ENCODE measurements at places on chromosomes 13 and 19.

- DNase-seq: no peak
These were observed 856.7 kb upstream of the SLITRK1 start for GRCh38 chr13:84739021-84739420.

- DNase-seq: no peak
These were observed 5.5 kb upstream of the ADGRE5 start for GRCh38 chr19:14375582-14376291.

DNA sequence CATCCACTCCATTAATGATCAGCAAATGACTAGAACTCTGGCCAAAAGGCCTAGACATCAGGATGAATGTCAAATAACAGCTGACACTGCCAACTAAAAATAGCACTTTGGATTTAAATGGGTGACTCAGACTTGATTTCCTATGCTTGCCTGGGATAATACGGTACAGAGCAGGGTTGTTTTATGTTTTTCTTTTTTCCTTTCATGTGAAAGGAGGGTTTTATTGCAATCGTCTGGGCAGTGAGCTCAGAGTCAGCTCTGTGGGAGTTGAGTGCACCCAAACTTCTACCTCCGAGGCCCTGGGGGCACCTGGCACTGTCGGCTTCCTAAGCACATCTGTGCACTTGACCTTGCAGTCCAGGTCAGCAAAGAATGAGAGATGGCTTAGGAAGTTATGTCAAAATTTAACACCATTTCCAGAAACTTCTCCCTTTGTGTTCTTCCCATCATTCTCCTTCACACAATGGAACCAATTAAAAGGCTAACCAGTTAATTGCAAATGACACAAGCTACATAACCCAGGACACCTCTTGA lies 134.1 kb downstream of the LACC1 start:
- DNase-seq: no peak

DNA sequence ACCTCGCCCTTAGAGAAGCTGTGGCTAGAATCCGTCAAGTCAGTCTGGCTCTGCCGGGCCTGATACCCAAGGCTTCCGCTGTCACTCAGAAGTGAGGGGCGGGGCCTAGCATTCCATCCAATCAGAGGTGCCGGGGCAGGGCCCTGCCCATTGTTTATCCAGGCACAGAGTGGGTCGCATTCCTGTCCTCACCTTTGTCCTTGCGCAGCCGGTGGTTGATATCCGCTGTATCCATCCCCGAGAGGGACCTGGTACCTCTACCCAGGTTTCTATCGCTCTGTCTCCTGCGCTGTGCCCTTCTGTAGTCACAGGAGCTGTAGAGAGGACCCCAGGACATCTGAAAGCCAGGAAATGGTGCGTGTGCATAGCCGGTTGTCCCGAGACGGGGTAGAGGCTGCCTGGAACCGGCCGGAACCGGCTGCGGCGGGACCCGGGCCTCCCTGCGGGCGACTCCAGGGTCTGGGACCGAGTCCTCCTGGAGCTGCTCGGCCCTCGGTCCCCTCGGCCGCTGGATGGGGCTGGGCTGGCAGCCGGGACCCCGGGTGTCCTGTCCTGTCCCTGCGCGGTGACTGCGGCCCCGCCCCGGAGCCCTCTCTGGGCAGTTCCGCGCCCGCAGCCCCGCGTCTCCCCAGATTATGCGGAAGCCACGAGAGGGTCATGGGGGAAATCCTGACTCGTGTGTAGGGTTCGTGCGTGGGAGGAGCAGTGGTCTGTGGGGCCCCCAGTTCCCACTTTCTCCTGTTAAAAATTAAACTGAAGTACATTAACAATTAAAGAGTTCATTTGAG lies at the start of gene ZNF763:
Gene ZNF763, plus strand, starts transcription at position 183 of the 788 bp plus-strand sequence. Its CDS starts 169 bp downstream, at position 352.
- peak; percentile 92 for DNase-seq

- DNase-seq: peak; percentile 25
These were observed 15.2 kb upstream of the PPP1R12C start for GRCh38 chr19:55132453-55133129.

DNA sequence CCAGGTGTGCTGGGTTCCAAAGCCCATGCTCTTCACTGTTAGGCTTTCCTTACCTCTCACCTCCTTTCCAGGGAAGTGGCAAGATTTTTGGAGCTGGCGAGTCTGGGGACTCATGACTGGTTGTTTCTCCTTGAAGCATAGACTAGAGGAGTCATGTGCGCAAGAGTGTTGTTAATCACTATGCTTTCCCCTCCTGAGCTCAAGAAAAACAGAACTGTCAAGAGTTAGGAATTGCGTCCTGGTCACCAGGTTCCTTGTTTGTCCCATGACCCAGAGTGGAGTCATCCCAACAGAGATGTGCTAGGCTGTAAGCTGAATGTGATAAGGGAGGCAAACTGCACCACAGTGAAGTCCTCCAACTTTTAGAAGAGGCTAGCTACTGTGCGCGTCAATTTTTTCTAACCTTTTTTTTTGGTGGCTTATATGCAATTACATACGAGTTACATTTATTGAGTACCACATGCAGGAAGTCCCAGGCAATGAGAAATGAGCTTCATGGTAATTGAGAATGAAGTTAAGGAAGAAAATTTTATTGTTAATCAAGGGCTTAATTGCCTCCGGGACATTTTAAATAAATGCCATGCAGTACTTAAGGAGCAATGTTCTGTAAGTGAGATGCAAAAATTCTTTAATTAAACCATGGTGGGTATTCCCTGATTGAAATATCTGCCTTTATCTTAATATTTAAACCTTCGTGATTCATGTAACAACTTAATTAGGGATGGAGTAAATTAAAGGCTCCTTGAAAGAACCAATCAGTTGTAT lies 233.9 kb downstream of the ZIC5 start:
- no peak for DNase-seq

- DNase-seq: peak; percentile 52
These were observed 10.2 kb downstream of the OXGR1 start for GRCh38 chr13:96984051-96984508.

- no peak for DNase-seq
These were observed 1163.0 kb downstream of the DIAPH3 start for GRCh38 chr13:59000770-59001169.

DNA sequence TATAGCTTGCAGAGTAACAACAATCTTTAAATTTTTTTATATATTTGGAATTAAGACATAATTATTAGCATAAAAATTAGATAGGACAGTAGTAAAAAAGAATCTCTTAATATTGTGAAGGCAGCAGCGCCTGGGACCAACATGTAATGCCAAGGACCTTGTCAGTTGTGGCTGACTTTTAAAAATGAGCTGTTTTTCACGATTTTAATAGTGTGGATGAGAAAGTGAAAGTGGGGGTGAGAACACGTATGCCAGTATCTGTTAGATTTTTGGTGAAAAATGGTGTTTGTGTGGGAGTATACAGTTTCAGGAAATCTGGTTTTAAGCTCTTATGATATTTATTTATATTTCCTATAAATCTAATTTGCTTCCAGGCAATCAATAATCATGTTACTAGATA lies 125.2 kb downstream of the LMO7 start:
- DNase-seq: peak; percentile 37

GRCh38 chr19:8392017-8392591 lies 1.9 kb downstream of the RAB11B start:
- DNase-seq: no peak

- DNase-seq: no peak
These were observed 48.1 kb upstream of the PCDH9 start for GRCh38 chr13:67278235-67278634.

- no peak for DNase-seq
These were observed 370.6 kb downstream of the DIAPH3 start for GRCh38 chr13:59793107-59793506.

GRCh38 chr13:39682788-39683187 lies 27.3 kb downstream of the COG6 start:
- DNase-seq: peak; percentile 13

DNA sequence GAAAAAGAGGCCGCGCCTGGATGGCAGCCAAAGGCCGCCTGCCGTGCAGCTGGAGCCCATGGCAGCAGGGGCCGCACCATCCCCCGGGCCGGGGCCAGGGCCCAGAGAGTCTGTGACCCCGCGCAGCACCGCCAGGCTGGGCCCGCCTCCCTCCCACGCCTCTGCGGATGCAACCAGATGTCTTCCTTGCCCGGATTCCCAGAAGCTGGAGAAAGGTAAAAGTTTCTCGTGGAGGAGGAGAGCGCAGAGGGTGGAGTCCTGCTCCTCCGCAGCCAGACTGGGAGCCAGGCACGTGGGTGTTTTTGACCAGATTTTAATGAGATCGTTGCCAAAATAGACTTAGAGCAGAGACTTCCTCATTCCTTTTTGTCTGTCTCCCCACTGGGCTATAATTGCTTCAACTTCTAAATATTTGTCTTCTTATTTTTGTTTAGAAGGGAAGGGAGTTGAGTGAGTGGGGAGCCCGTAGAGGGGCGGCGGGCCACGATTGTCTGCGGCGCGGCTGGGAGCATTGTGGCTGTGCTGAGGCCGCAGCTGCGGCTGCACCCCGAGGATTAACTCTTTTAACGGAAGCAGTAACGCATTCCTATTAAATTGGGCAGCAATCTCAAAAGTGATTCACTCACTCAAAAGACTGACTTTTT lies 22.8 kb upstream of the NDUFS7 start:
- DNase-seq: no peak

GRCh38 chr19:47512948-47513319 lies 1.9 kb downstream of the NAPA start:
- no peak for DNase-seq

DNA sequence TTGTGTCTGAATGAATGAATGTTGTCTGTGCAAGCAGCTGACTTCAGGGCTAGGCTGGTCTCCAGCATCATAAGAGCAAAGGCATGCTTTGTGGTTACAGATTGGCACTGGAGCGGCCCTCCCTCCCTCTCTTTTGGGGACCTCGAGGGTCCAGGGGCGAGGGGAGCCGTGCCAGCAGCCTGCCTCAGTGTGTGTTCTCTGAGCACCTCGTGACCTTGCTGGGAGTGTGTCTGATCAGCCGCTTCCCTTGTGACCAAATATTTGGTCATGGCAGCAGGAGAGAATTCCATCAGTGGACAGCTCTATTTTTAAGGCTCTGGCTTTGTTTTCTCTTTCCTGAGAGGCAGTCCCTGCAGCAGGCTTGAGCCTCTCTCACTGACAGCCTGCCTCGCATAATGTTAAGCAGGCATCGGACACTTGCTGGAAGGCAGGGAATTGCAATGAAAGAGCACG lies 329.7 kb downstream of the UQCRFS1 start:
- DNase-seq: no peak

DNA sequence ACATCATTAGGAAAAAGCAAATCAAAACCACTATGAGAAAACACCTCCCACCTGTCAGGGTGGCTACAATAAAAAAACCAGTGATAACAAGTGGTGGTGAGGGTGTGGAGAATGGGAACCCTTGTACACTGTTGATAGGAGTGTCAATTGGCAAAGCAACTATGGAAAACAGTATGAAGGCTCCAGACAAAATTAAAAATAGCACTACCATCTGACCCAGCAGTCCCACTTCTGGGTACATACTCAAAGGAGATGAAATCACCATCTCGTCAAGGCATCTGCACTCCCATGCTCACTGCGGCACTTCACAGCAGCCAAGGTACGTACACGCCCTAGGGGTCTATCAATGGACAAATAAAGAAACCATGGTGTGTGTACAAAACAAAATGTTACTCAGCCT lies 715.1 kb downstream of the UQCRFS1 start:
- no peak for DNase-seq

DNA sequence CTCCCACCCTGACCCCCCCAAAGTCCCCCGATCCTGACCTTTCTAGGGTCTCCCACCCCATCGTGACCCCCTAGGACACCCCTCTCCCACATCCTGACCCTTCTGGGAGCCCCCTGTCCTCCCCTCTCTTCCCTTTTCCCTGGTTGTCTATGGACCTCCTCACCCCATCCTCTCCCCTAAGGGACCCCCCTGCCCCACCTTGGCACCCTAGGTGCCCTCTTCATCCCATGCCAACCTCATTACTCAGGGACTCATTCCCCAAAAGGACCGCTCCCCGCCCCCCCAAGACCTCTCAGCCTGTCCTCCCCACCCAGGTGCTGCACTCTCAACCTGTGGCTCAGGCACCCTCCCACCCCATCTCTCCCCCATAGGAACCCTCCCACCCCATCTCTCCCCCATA lies 2.1 kb downstream of the MAP2K2 start:
- no peak for DNase-seq

DNA sequence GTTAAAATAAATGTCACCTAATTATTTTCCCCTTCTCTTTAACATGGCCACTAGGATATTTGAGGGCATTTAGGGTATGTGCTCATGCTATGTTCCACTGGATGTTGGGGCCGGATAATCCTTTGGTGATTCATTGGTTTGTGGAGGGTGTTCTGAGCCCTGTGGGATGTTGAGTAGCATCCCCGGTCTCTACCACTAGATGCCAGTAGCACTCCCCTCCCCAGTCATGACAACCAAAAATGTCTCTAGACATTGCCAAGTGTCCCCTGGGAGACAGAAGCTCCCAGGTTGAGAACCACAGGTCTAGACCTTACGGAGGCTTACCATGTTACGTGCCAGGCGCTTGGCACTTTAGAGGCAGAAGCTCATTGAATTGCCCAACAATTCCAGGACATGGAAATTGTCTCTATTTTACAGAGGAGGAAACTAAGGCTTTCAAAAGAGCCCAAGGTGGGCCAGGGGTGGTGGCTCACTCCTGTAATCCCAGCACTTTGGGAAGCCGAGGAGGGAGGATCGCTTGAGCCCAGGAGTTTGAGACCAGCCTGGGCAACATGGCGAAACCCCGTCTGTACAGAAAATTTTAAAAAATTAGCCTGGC lies 14.1 kb downstream of the SHANK1 start:
- DNase-seq: peak; percentile 85

- DNase-seq: peak; percentile 85
These were observed at the start of gene POLR1G for GRCh38 chr19:45406226-45407090. TSS of gene POLR1G (plus strand) at chr19:45406644. CDS start at chr19:45406697, 53 bp downstream.

GRCh38 chr19:778910-779653 lies 18.2 kb upstream of the PTBP1 start:
- DNase-seq: no peak

GRCh38 chr13:48220592-48220980 lies 12.4 kb upstream of the ITM2B start:
- DNase-seq: no peak

DNA sequence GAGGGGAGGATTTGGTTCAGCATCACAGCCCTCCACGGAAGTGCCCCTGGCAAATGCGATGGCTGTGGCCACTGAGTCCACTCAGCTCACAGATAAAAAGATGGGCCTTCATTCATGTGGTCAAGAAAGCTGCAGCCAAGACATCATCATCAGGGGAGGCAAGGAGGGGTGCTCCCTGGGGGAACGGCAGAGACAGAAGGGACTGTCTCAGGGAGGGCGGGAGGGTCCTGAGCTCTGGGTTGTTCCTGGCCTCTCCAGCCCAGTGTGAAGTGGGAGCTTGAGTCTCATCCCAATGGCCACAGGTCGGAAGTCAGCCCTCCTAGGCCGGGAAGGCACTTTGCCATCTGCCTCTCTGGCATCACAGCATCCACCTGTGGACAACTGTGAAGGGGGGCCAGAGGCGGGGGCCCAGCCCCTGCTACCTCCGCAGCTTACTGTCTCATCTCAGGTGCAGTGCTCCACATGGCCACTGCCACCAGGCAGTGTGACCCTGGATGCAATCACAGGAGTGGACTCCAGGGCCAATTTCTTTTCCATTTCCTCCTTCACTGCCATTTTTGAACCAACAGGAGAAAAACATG lies 137.8 kb upstream of the SOX1 start:
- DNase-seq: no peak

GRCh38 chr13:73215823-73216222 lies 157.0 kb downstream of the KLF5 start:
- DNase-seq: no peak

- DNase-seq: no peak
These were observed 99.0 kb downstream of the MYO16 start for GRCh38 chr13:108728370-108728769.

- DNase-seq: no peak
These were observed 45.5 kb upstream of the DACH1 start for GRCh38 chr13:71912524-71912923.

Data from GM20000 (cell line).